Daoy (cell line): ENCODE measurements at places on chromosomes 6 and 20. TPM values are rescaled to one million over a fixed set of nuclear protein-coding genes. Genes with fewer than 3 reads are reported as not detected.

EFHC1 gene
- 16.2 and 20.4 TPM in 2 replicates for total RNA-seq

DAAM2 gene
- 2.1 and 5.2 TPM in 2 replicates for total RNA-seq

KCNK16 gene
- not detected in 2 replicates for total RNA-seq

SLC35B3 gene
- total RNA-seq = 10.2 and 12.2 TPM in 2 replicates

RWDD2A gene
- 0.97 and 2.6 TPM in 2 replicates for total RNA-seq

FAM217A gene
- not detected in 2 replicates for total RNA-seq

LY6G6D gene
- total RNA-seq = not detected in 2 replicates

COX4I2 gene
- total RNA-seq = not detected in 2 replicates

MAP7 gene
- 0.95 and 1.1 TPM in 2 replicates for total RNA-seq

GPR6 gene
- total RNA-seq = not detected in 2 replicates

DACT2 gene
- not detected in 2 replicates for total RNA-seq
